ENCODE measurements at places on chromosomes 13 and 19.
A peak's percentile ranks its signal among the peaks of the same experiment; 100 is the strongest.

DNA sequence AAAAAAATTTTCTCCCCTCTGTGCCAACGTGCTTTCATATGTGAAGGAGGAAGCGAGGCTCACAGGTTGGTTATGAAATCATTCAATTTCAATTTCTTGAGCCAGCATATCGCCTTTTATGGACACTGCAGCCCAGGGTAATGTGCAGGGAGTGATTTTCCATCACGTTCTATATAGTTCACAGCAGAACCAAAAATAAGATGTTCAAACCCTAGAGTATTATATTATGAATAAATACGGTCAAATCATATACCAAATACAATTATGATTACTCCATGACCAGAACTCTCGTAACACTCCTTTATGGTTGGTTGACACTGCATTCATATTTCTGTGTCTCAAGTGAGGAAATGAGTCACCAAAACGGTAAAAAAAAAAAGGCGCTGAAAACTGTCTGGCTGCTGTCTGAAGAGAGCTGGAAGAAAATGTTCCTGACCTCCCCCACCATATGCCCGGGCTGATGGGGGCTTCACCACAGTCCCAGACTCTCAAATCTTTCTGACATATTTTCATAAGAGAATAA, 75.8 kb upstream of the UBAC2 start:
- DNase-seq: no peak

- no peak for DNase-seq
These were observed 31.6 kb downstream of the SHISA2 start for GRCh38 chr13:26019881-26020870.

- no peak for DNase-seq
These were observed 229.7 kb downstream of the GPC5 start for GRCh38 chr13:91627952-91628739.

- DNase-seq: no peak
These were observed 19.2 kb downstream of the SBNO2 start for GRCh38 chr19:1154731-1155351.

DNA sequence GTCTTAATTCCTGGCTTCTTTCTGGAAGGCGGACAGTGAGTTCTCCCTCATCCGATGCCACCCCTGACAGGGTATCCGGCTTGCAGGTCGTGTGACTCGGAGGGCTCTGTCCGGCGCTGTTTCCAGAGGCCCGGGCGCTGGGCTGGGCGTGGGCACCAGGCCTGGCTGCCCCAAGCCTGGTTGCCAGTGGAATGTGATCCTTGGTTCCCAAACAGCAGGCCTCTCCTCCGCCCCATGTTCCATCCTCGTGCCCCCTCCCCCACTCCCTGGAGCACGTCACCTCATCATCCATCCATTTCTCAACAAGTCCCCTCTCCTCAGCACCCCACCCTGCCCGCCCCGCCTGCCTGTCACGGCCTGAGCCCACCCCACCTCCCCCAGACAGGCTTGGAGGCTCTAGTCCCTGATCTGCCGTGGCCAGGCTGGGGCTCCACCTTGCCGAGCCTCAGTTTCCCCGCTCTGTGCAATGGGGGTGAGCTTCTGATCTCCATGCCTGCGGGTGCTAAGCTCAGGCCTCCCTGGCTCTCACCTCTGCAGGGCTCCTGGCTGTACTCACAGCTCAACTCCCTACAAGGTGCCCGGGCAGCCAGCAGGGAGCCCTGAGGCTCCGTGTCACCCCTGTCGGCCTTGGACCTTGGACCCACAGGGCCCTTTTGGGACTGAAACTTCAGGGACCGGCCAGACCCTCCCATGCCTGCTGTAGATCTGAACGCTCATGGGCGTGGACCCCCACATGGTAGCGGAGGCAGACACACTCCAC, 2.3 kb downstream of the TBXA2R start:
- DNase-seq: peak; percentile 64

GRCh38 chr19:58326501-58326913, 287 bp upstream of the ZSCAN22 start:
- DNase-seq: no peak

Data from stimulated activated effector memory CD8-positive, alpha-beta T cell treated with anti-CD3 and anti-CD28 coated beads, Interleukin-12 subunit alpha, Interleukin-12 subunit beta, amount 100 ng/mL, for 72 hours (primary cell).